ENCODE measurements at places on chromosomes 5 and 9. TPM values are rescaled to one million over a fixed set of nuclear protein-coding genes. Genes with fewer than 3 reads are reported as not detected.

Gene LHX6
- total RNA-seq, result not detected

Gene MZB1
- total RNA-seq, result not detected

Gene HEMGN
- not detected for total RNA-seq

Gene TSSK1B
- 0.10 TPM for total RNA-seq

Gene TNIP1
- total RNA-seq, result 75.6 TPM

Gene CSF2
- total RNA-seq, result not detected

Gene XRCC4
- 5.5 TPM for total RNA-seq

Gene PCA3
- not detected for total RNA-seq

Gene FKBP15
- total RNA-seq, result 33.6 TPM

Gene LCN9
- 2.0 TPM for total RNA-seq

Gene SCGB3A2
- total RNA-seq, result not detected

Gene SPATA31D4
- total RNA-seq, result not detected

Gene LHX3
- total RNA-seq, result not detected

Gene GALNT10
- total RNA-seq, result 157 TPM

Gene FKTN
- 16.2 TPM for total RNA-seq

Gene TRIM7
- 5.7 TPM for total RNA-seq

Gene SYNPO
- total RNA-seq, result 195 TPM

Gene PCDHB14
- total RNA-seq, result 2.7 TPM

Gene DNLZ
- total RNA-seq, result 17.7 TPM

Gene SPINK4
- total RNA-seq, result not detected
